Stimulated activated naive CD8-positive, alpha-beta T cell treated with anti-CD3 and anti-CD28 coated beads, Interleukin-15, amount 100 ng/mL, for 72 hours (primary cell): ENCODE measurements at places on chromosomes 5 and 9.

DNA sequence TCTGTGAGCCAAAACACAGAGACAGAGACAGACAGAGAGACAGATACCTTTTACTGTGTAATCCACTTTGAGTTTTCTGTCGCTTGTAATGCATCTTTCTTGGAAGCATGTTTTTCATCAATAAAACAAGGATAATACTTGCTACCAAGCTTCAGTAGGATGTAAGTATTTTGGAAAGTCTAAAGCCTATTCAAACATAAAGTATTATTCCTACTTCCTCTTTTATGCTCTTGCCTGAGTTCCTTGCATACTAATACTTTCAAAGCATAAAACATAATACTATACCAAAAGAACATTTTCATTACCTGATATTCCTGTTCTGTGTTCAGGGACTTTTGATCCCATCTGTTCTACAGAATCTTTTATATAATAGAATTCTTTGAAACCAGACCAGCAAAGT lies 64.5 kb upstream of the SLC30A5 start:
- DNase-seq, result no peak

GRCh38 chr5:9176641-9177040 lies 369.2 kb downstream of the SEMA5A start:
- DNase-seq, result no peak

DNA sequence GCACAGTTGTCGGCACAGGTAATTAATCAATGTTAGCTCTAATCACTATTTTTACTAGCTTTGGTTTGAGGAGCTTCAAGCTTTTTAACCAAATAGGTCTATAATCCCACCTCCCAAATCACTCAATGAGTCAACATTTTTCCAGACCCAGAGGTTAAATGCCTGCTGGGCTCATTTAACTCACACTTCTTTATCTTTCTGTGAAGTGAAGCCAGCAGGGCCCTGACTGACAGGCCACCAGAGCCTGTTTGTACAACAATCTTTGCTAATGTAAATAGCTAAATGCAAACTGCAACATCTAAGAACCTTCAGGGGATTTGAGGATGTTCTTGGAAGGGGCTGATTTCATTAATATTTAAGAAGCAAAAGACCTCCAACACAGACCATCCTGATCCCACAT lies 98.4 kb upstream of the NREP start:
- DNase-seq, result no peak

- DNase-seq, result no peak
These were observed 281.6 kb downstream of the MAST4 start for GRCh38 chr5:66877843-66878242.

GRCh38 chr5:164335837-164336236 lies 830.4 kb downstream of the MAT2B start:
- no peak for DNase-seq

GRCh38 chr9:7394002-7394774 lies 405.4 kb downstream of the DMAC1 start:
- no peak for DNase-seq

- no peak for DNase-seq
These were observed 75.1 kb downstream of the MRPS27 start for GRCh38 chr5:72244862-72245371.

GRCh38 chr9:95506428-95506677 lies 10.4 kb downstream of the PTCH1 start:
- peak; percentile 51 for DNase-seq

- DNase-seq, result no peak
These were observed 39.1 kb upstream of the CPEB4 start for GRCh38 chr5:173848986-173849596.

DNA sequence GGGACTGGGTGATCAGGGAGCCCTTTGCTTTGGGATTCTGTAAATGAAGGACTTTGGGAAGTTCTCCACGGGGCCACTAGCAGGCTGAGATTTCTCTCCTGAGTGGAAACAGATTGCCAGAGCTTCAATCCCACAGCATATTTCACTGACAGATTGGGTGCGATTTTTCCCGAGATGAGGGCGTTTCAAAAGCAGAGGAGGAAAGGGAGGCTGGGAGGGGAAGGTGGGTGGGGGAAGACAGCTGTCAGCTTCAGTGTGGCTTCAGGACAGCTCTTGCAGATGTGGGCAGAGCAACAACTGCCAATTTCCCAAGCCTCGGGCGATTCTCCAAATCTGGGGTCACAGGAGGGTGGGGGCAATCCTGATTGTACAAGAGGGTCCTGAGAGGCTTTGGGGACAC lies 258.5 kb upstream of the ADRA1B start:
- DNase-seq, result no peak

DNA sequence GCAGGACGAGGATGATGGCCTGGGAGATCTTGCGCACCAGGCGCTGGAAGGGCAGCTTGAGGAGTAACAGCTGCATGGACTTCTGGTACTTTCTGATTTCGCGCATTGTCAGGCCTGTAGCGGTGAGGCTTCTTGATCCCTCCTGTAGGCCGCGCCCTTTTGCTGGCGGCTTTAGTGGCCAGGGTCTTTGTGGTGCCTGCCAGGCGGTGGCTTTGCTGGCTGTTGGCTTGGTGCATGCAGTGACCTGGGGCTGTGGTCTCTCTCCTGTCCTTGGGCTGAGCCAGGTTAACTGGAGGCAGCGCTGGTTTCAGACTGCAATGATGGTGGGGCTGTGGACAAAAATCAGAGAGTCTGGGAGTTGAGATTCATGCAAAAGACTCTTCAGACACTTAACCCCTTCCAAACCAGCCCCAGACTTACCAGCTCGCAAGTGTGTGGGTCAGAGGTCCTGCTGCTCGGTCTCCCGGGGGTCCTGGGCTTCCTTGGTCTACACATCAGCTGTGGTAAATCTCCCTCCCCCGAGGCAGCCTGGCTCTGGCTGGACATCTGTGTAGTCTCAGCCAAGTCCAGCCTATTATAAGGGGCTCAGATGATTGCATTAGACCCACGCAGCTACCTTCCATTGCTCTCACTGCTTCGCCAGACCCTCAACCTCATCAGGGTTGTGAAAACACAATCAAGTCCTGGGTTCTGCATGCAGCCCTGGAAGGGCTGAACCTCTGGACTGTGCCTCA lies 4.8 kb downstream of the TAF11L12 start:
- DNase-seq, result no peak

DNA sequence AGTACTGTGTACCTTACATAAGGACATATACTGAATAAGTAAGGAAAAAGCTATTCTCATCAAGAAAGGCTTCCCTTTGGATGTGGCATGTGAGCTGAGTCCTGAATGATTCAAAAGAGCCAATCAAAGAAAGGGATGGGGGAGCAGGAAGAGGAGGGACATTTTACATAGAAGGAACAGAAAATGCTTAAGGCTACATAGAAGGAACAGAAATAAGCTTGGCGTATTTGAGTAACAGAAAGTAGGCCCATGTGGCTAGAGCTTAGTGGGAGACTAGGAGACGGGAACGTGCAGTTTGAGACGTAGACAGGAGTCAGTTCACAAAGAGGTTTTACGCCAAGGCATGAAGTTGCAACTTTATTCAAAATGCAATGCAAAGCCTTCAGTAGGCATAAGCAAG lies 126.3 kb downstream of the CEMIP2 start:
- DNase-seq, result no peak

DNA sequence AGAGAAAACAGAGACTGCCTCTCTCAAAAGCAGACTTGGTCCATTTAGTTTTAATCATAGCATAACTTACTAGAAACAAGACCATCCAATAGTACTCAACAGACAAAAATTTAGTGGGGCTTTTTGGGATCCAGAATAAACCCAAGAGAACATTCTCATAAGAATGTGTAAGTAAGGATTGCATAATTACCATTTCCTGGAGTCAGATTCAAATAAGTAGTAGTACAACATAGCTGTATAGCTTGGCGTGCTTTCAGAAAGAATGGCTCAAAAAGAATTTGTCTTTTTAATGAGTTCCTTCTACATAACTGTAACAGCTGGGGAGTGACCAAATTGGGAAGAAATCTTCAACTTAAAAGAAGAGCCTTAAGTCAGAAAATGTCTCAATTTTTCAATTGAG lies 145.4 kb downstream of the DENND1A start:
- DNase-seq, result no peak

DNA sequence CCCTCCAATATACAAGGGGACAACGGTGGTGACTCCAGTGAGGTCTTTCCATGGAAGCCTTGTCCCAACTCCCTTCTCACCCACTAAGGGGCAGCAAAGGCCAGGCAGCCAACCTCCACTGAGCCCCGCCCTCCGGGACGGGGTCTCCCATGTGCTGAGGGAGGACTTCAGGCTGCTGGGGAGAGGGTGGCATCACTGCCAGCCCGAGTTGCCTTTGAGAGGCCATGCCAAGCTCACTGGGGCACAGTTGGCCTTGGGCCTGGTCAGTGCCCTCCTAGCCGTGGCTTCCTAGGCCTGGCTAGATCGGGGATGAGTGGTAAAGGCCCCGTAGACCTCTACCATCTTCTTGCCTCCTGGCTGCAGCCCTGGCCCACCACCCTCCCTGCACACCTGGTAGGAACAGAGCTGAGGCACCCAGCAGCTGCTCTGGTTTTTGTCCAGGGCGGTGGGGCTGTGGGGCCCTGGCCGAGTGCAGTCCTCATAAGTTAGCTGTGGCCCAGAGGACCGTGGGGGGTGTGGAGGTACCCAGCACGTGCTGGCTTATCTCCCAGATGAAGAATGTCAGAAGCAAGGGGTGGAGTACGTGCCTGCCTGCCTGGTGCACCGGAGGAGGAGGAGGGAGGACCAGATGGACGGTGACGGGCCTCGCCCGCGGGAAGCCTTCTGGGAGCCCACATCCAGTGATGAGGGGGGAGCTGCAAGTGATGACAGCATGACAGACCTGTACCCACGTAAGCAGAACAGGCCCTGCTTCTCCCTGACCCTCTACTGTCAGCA lies 3.2 kb downstream of the SURF2 start:
- DNase-seq, result peak; percentile 52

DNA sequence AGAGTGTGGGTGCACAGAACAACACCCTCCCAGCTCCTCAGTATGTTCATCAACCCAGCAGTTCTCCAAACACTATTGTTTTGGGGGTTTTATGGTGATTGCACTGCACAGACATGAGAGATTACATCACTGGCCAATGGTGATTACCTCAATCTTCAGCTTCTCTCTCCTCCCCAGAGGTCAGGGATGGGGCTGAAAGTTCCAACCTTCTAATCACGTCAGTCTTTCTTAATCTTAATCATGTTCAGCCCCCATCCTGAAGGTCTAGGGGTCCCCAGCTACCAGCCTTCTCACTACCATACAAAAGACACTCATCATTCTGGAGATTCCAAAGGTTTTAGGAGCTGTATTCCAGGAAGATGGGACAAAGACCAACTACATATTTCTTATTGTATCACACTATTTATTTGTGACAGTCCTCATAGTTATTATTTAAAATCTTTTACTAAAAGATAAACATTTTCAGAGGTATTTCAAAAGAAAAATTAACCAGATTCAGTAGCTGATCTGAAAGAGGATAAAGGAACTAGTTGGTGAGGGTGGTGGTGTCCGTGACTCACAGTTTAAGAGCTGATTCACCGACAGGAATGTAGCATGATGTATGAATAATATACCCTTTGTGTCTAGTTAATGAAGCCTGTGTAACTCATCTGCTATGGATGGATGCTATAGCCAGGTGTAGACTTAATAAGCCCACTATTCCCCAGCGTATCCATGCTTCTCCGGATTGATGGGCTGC lies 35.6 kb downstream of the RASEF start:
- no peak for DNase-seq

DNA sequence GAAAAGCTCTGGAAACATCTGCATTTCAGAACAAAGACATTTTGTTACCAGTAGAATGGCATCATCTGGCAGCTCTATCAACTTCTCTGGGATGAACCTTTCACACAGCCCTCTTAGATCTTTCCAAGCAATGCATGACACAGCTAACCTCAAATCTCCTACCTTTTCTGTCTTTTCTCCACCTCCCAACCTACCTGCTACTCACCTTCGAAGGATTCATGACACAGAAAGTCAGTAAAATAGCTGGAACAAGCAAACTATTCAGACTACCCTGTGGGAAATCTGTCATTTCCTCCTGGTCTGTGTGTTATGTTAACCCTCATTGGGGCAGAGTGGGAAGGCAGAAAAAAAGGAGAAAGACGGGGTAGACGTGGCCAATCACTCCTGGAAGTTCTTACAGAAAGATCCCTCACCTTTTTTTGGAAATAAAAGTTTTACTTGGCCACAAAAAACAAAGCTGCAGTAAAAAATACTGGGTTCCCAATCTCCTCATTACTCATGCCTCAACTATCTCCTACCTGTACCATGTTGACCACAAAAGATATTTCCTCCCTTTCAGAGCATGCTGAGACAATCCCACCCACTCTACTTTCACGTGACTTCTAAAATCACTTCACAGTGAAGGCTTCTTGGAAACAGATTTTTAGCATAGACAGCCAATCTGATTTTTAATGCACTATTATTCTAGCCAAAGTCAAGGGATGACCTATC lies 362.1 kb upstream of the RFX3 start:
- no peak for DNase-seq

DNA sequence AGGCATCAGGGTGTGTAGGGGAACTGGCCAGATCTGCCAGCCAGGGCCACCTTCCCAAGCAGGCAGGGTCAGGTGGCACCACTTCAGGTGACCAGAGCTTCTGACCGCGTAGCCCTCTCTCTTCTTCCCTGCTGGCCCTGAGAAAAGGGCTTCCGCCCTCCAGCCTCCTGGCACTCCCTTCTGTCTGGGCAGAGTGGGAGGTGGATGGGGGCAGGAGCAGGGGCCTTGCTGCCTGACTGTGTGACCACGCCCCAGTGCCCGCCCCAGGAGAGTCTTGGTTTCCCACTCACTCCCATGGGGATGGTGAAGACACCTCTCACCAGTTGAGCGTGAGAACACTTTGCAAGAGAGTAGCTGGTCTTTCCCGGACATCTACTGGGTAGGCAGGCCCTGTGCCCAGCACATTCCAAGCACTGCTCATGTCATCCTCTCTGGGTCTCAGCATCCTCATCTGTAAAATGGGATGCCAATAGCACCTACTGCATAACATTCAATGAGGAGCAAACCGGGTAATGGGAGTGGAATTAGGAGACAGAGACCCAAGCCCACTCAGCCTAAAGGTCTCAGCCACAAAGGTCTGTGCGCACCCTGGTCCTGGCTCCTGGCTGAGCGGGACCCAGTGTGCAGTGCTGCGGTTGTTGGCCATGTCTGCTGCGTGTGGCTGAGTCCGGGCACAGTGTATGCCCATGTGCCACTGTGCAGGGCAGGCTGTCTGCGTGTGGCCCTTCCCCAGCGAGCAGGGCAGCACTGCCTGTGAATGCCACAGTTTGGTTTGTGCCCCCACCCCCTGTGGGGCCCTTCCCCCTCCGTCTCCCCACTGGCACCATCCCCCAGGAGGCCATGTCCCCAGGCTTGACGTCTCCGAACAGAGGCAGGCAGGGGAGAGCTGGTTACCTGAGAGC lies 179.1 kb upstream of the IER5L start:
- DNase-seq, result no peak

- no peak for DNase-seq
These were observed 45.5 kb upstream of the MPDZ start for GRCh38 chr9:13324988-13325387.

DNA sequence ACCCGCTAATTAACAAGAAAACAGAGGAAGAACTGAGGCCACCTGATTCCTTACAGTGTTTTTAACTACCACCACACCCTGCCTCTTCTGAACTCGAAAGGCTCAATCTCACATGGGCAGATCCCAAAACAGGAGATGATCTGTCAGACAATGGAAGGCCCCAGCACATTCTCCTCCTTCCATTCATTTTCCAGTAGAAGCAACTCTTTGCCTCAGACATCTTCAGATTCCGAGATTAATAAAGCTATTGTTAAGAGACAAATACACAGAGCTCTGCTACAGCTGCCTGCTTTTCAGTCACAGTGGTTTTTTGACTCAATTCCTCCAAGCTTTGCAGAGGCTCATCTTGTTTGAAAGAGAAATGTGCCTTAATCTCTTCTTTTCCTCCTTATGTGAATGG lies 127.2 kb upstream of the ADAMTSL1 start:
- DNase-seq, result no peak
